Stimulated activated CD8-positive, alpha-beta memory T cell treated with anti-CD3 and anti-CD28 coated beads, Interleukin-4, amount 100 ng/mL, for 24 hours (primary cell): ENCODE measurements at places on chromosomes 7 and 10.

DNA sequence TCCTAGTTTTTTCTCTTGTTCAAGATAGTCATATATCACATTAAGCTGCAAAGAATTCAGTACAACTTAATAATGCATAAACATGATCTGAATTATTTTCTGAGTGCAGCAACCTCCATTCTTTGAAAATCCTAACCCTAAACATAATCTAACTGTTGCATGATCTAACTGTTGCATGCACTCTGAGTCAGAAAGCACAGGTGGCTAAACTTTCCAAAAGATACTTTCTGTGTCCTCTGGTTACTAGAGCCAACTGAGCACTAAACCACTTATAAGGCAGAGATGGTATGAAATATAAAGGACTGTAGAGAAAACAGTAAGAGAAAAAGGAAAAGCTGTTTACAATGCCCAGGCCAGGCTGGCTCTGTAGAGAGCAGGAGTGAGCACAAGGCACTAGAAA lies 23.0 kb upstream of the FAM133B start:
- DNase-seq = no peak

- DNase-seq = no peak
These were observed 9.2 kb downstream of the MKX start for GRCh38 chr10:27736396-27736795.

DNA sequence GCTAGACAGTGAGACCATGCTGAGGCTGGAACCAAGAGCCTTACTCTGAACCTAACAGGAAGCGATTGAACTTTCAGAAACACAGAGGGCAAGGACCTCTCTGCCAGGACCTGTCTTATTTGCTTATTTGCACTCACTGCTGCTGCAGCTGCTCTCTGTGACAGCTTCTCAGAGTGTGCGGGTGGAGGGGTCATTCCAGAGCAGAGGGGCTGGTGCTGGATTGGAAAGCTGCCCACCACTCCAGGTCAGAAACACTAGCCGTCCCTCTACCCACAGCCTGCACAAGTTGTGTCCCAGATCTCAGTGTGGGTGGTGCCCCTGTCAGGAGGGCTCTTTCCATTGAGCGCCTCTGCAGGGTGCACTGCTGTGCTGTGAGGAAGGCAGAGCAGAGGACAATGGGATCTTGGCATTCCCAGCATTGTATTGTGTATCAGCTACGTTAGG lies 126.2 kb downstream of the CCNY start:
- DNase-seq = no peak

GRCh38 chr7:146411975-146412374 lies 295.4 kb downstream of the CNTNAP2 start:
- no peak for DNase-seq

DNA sequence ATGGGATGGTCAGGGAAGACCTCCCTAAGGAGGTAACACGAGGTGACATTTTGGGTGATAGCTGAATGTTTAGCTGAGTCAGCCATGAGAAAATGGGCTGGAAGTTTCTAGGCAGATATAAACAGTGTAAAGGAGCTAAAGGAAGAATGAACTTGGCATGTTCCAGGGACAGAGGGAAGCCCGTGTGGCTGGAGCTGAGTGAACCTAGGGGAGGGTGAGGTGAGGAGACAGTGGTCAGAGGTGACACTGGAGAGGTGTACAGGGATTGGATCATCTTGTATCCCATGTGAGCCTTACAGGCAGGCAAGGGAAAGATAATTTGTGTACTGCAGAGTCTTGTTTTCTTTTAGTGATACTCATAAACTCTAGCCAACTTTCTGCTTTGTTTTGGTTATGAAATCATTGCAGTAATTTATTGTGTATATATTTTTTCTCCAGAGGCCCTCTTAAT lies 1.8 kb downstream of the STARD3NL start:
- DNase-seq = no peak

DNA sequence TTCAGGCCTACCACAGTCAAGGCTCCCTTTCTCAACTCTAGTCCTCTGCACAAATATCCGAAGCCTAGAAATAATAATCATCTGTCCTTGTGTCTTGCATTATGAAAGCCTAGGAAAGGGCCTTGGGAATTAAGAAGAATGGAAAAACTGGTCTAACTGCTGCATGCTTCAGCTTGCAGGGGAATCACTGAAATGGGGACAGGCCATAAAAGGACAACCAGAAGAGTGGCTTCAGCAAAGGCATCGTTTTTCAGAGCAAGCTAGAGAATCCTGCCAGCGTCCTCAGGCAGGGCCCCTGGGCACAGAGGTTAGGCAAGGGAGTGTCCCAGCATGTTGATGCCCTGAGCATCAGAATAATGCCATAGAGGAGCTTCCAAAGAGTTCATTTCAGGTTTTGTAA lies 13.2 kb downstream of the ERVW-1 start:
- DNase-seq = no peak

DNA sequence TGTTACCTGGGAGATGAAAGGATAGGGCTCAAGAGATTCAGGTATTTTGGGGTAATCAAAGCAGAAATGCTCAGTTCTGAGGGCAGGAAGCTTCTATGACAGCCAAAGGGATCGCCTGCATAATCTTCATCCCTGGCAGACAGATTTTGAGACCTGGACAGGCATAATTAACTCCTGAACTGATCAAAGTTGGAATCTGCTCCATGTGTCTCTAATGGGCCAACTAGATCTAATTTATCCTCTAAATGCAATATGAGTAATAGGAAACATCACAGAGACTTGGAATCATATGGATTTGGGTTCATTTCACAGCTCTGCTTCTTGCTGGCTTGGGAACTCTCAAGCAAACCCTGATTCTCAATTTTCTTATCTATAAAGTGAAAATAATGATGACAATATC lies 41.2 kb upstream of the EPHB6 start:
- no peak for DNase-seq

DNA sequence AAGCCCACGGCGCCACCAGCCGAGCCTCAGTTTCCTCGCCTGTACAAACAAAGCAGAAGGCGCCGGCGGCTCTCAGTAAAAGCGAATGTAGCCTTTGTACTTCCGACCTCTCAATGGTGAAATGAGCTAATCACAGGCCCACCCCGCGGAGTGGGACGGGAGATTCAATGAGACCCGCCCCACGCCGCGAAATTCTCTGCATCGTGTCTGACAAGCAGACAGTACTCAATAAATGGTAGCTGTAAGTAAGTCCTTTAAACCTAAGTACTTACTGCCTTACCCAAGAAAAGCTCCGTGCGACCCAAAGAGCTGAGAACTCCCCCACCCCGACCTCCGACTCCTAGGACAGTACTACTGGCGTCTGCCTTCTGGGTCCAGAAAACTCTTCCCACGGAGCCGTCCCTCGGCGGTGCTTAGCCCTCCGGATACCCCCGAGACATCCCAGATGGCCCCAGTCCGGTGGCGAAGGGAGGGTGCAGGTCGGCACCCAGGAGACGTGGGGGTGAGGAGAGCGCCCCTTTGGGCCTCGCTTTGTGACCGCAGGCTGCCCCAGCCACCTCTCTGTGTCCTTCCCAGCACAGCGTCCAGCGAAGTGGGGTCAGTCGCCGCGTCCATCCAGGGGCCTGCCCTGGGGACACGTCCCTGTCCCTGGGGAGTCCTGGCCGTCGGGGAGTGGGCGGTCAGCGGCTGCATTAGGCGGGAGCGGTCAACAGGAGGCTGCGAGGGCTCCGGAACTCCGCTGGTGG lies 972 bp upstream of the CXCL12 start:
- no peak for DNase-seq
